ENCODE measurements at places on chromosomes 12 and 14.

GRCh38 chr12:124743479-124744272, 120.0 kb downstream of the SCARB1 start:
- DNase-seq = no peak

DNA sequence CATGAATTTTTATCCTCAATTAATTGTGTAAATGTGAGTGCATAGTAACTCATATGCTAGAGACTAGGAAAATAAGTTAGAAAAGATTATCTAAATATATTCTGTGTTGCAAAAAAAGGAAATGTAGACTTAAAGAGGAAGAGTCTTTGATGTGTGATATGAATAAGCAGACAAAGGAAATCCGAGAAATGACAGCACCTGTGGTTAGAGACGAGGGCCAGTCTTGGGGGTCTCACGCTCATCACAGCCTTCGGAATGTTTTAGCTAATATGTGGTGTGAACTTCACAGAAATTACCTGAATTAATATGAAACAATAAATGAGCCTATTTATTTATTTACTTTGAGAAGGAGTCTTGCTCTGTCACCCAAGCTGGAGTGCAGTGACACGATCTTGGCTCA, 11.6 kb downstream of the ATP6V0A2 start:
- no peak for DNase-seq

DNA sequence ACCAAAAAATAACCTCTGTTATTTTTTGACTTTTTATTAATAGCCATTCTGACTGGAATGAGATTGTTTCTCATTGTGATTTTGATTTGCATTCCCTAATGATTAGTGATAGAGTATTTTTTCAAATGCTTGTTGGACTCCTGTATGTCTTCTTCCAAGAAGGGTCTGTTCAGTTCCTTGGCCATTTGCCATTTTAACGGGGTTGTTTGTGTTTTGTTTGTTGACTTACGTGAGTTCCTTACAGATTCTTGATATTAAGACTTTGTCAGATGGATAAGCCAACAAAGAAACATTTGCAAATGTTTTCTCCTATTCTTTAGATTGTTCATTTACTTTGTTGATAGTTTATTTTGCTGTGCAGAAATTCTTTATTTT, 651.6 kb upstream of the LRFN5 start:
- DNase-seq = no peak

DNA sequence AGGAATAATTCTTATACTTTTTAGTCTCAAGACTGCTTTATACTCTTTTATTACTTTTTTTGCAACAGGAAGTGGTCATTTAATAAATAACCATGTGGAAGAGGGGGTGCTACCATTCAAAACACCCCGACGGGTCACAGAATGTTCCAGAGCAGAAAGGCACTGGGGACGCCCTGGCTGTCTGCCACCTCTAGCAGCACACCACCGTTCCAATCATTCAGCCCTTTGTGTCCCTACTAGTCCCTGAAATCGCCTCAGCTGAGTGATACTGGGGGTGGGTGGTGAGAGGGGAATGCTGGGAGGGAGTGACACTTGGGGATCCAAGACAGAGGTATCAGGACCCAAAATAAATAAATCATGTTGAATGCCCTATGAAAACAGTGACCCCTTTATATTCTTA, 52.4 kb downstream of the MON2 start:
- no peak for DNase-seq

- no peak for DNase-seq
Measured at GRCh38 chr14:104358528-104359300, 220.3 kb downstream of the KIF26A start.

DNA sequence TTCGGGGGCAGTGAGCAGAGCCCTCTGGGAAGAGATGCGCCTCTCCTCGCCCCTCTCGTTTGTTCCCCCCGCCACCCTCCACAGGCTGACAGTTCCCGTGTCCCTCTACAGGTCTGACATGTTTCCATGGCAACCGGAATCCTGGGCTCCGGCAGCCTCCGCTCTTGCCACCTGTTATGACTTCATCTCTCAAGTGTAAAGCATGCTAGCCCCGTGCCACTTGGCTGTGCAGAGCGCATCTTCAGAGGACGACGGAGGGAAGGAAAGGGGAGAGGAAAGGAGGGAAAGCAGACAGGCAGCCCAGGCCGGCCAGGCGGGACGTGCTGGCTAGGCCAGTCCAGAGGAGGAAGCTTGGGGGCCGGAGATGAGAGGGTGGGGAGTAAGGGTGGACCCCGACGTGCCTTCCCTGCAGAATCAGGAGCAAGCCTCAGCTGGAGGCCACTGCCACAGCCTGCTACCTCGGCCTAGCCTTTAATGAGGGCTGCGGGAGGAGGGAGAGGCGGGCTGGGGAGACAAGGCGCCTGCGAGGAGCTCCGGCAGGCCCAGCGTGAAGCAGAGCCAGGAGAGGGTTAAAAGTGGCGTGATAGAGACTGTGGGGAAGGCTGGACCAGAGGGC, 214.3 kb downstream of the DPF3 start:
- DNase-seq = no peak

DNA sequence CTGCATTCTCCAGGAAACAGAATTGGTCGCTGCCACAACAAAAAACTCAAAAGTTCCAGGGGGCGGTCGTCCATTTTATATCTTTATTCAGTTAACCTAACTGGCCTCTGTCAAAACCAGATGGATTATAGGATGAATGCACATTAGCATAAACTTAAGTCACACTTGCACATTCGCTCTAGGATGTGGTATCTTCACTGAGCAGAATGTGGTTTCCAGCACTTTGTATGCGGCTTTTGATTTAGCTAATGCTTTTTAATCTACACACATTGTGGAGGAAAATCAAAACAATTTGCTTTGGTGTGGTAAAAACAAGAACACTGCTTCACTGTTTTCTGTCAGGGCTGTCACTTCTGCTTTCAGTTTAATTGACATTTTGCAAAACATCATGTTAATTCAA, 4.5 kb downstream of the TAS2R50 start:
- DNase-seq = no peak

Measured in RWPE1 (cell line).